ENCODE measurements at places on chromosomes 7 and 10.

DNA sequence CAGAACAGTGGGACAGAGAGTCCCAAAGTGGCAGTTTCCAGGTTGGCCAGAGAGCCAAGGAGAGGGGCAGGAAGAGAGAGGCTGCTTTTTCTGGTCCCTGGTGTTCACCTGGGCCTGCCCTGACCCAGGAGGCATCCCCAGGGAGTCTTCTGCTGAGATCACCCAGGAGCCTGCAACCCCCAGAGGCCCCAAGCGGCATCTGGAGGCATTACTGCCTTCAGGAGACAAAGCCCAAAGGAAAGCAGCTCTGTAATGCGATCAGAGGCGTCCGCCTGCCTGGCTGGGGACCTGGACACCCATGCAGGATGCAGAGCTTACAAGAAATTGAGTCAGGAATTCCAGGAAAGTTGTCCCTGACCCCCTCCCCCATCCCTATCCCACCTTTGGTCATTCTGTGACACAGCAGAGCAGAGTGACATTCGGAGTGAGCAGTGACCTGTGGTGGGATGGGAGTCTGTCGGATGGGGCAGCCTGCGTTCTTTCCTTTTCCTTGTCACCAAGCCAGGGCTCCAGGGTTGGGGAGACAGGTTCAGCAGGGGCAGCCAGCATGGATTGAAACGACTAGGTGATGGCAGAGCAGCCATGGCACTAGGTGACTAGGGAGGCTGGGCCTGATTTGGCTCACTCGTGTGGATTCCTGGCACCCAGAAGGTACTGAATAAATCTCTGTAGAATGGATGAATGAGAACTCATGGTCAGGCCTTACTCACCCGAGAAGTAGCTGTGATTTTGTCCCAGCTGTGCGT is 10.4 kb downstream of the UNC5B start:
- no peak for DNase-seq

- DNase-seq: no peak
Observed at GRCh38 chr7:53245721-53246120, 210.3 kb downstream of the POM121L12 start.

GRCh38 chr7:82405301-82405700 is 38.3 kb downstream of the CACNA2D1 start:
- DNase-seq: no peak

GRCh38 chr10:73644015-73644743 is 2.9 kb upstream of the MYOZ1 start:
- peak; percentile 41 for DNase-seq

DNA sequence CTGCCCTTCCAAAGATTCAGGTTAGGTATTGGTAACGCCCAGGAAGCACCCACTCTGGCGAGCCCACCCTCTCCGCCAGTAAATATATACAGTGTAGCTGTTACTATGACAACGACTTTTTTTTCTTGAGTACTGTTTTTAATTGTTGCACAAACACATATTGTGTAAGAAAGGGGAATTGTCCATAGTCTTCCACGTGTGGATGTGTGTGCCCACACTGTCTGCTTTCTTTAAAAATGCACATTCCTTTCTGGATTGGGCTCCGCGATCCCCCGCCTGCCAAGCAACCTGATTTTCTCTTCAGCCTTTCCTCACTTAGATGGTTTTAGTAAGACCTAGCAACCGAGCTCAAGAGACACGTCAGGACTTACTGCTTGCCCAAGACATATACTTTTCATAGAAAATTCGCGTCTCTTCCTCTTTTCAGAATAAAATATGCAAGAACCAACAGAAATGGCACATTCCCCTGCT is 247.8 kb downstream of the EBF3 start:
- no peak for DNase-seq

- no peak for DNase-seq
Observed at GRCh38 chr7:50834031-50834535, 51.4 kb upstream of the GRB10 start.

GRCh38 chr10:61765176-61766087 is 102.7 kb downstream of the CABCOCO1 start:
- no peak for DNase-seq

GRCh38 chr10:123266971-123267370 is 112.8 kb downstream of the BUB3 start:
- DNase-seq: no peak

GRCh38 chr10:44898665-44899064 is 12.5 kb upstream of the TMEM72 start:
- DNase-seq: no peak

- no peak for DNase-seq
Observed at GRCh38 chr7:50348469-50349162, 44.1 kb downstream of the IKZF1 start.

- DNase-seq: no peak
Observed at GRCh38 chr7:127895814-127896280, 135.4 kb downstream of the LRRC4 start.

GRCh38 chr10:21065621-21066248 is 168.6 kb upstream of the NEBL start:
- DNase-seq: no peak

- no peak for DNase-seq
Observed at GRCh38 chr10:70954381-70955176, 66.2 kb upstream of the PCBD1 start.

DNA sequence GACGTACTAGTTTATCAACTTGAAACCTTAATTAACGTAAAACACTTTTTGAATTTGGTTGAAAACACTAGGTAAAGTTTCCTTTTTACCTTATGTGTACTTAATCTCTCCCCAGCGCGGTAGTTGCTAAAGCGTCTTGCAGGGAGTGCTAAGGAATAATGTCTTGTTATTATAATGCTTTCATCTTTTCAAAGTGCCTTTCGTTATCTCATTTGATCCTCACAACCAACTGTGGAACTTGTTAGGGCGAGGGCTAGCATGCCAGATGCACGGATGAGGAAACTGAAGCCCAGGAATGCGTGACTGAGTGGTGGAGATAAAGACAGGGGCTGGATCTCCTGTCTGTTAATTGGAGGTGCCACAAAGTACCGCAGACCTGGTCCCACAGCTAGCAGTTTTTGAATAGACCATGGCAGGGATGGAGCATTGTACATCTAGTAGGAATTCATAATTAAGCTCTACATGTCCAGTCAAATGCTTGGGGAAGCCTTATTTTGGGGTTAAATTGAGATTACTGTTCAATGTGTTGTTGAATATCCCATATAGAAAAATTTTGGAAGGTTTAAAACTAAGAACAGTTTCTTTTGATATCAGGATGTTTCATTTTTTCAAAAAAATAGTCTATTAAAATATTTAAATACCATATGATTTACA is 234.3 kb downstream of the SH2D4B start:
- DNase-seq: no peak

GRCh38 chr10:29534590-29534989 is 100.2 kb downstream of the SVIL start:
- no peak for DNase-seq

DNA sequence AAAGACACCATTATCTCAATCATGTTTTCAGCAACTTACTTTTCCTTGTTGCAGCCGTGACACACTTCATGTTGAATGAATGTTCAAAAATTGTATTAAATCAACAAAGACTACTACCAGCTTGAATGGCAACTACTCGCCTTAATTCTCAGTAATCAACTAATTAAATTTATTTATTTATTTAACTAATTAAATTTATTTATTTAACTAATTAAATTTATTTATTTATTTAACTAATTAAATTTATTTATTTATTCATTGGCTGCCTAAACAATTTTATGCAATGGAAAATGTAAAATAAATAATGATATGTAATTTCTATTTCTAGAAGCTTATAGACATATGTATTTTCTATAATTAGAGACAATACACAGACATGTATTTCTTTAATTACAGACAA is 435.4 kb downstream of the GPAM start:
- DNase-seq: no peak

DNA sequence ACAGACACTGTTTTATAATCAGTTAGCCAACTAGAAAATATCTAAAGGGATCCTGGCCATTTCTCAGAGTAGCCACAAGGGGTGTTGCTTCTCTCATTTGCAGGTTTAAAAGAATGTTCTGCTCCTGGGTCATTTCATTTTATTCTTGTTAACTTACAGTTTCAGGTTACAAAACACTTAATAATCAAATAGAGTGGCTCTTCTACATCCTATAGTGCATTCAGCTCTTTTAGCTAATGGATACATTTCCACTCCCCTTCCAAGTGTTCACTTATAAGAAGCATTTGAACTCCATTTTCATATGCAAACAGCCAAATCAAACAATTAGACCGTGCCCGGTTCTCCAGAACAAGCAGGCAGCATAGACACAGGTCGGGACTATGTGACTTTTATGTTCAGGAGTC is 117.5 kb downstream of the TRIL start:
- DNase-seq: no peak

GRCh38 chr7:70678621-70679251 is 453.2 kb upstream of the GALNT17 start:
- DNase-seq: no peak

DNA sequence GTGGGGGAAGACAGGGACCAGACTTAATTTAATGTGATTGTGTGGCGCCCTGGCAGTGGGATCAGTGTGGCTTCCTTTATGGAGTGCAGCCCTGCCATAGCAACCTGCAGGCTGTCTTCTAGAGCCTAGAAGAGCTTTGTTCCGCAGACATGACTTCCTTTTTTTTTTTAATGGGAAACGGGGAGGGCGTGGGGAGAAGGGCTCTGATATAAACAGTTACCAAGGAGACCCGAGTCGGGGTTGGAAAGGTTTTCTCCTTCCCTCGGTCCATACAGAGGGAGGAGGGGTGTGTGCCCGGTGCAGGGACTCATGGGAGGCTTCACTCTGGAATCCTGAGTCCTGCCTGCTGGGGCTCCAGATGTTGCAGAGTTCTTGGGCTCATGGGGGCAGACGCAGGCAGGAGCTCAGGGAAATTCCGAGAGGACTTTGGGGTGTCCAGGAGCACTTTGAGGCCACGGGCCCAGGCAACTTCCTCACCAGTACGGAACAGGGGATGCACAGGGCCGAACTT is 26.9 kb downstream of the TMEM120A start:
- no peak for DNase-seq

DNA sequence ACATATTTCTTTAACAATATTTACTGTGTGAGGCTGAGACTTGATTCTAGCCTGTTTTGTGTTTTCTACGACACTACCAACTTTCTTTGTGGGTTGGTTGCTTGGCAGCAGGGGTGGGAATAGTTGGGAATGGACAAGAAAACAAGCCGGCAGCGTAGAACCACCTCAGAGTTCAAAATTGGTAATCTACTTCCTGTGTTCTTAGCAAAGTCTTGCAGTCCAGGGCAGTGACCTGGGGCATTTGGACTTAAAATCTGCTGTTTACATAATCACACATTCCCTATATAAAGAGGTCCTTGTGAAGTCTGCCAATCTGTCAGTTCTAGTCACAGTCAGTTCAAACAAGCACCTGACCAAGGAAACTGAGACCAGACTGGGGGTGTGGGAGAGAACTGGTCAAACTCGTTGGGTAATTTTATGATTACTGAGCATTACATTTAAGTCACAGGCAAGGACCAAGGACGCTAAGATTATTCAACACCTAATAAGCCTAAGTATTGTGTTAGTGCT is 167.9 kb downstream of the CPEB3 start:
- no peak for DNase-seq

GRCh38 chr7:39946693-39947092 is 3.4 kb upstream of the CDK13 start:
- DNase-seq: no peak

DNA sequence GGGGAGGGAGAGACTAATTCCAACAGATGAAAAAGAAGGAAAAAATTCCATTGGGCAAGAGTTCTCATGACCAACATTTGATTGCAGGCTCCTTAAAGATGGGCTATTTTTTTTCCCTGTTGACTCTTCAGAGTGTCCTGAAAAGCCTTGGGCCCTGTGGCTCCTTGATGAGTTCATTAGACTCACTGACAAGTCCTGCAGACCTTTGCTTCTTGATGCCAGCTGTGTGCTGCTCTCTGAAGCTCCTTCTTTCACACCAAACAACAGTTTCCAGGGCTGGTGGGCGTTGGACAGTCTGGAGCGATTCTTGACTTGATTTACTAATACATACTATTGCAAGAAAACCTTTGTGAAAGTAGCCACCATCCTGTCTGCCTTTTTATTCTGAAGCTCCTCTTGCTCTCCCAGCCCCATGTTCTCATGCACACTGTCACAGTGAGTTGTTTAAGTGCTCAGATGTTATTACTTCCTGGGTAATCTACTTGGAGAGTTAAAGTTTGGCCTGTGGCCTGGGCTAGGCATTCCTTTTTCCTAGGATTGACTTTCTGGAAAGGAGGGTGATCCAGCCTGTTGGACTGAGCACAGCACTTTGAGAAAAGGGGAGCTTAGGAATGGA is 250.3 kb downstream of the PTEN start:
- DNase-seq: no peak

DNA sequence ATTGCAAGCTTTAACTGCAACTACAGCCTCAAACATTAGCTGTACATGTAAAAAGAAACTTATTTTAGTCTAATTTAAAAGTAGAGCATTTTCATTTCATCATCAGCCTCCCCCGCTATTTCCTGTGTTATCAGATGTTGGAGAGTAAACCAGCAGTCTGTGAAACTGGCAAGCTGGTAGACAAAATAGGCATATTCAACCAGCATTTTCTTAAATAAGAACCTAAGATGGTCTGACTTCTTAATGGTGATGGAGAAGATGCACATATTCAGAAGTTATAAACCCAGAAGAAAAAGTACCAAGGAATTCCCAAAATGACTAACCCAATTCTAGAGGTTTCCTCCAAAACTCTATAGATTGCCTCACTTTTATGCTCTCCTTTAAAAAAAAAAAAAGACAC is 24.9 kb downstream of the PIK3AP1 start:
- DNase-seq: no peak

DNA sequence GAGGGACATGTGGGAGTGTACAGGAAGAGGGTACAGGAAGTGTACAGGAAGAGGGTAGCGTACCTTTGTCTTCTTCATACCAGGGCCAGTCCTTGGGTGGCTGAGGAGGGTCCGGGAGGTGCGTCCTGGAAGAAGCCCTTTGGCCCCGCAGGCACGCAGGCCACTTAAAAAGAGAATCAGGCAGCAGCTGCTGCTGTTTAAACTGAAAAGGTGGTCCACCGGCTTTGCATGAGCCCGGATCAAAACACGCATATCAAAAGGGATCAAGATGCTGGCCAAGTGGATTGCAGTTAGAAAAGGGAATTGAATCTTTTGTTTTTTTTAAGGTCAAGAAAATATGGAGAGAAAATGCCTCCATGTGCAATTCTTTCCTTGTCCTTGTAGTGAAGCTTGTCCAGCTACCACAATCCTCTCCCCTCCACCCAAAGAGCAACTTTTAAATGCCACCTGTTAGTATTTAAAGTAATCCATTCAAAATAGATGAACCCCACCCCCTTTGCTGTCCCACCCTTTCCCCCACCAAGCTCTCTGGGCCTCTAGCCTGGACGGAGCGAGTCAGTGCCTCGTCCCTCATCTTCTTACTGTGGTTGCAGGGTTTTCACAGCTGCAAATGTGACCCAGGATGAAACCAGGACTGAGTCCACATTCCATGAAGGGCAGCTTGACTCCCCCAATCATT is 142.8 kb downstream of the GLCCI1 start:
- DNase-seq: no peak

DNA sequence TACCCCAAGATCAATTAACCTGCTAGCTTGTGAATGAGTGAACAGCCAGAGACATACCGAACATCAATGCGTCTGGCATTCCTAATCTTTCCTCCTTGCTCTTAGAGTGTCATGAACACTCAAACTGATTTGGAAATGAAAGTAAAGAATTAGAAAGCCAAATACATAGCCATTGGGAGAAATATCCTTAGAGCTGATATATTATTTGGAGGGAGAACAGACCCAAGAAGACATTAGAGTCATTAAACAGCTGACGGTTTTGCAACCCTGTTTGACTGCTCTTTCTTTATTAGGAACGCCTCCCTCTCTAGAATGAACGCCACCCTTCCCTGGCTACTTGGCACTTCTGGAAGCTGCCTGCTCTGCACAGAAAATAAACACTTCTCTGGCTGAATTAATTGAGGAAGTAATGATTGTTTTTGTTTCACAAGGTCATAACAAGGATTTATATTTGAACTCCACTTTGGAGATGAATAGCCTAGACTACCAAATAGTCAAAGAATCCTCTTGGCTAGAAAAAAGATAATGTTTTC is 42.8 kb downstream of the CTTNBP2 start:
- DNase-seq: no peak
